ENCODE measurements at places on chromosomes 2 and 18.

- DNase-seq: no peak
These were observed 92.2 kb upstream of the DSEL start for GRCh38 chr18:67608615-67609273.

DNA sequence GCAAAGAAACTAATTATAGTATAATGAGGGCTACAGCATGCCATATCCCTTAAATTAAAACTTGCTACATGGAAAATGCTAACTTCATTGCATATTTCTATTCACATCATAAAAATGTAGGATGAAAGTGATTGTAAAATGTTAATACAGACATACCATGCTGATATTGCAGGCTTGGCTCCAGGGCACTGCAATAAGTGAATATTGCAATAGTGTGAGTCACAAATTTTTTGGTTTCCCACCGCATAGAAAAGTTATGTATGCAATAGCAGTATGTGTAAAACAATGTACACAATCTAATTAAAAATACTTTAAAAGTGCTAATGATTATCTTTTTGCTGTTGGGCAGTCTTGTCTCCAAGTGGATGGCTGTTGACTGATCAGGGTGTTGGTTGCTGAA, 162.1 kb downstream of the CD8B2 start:
- DNase-seq: no peak

DNA sequence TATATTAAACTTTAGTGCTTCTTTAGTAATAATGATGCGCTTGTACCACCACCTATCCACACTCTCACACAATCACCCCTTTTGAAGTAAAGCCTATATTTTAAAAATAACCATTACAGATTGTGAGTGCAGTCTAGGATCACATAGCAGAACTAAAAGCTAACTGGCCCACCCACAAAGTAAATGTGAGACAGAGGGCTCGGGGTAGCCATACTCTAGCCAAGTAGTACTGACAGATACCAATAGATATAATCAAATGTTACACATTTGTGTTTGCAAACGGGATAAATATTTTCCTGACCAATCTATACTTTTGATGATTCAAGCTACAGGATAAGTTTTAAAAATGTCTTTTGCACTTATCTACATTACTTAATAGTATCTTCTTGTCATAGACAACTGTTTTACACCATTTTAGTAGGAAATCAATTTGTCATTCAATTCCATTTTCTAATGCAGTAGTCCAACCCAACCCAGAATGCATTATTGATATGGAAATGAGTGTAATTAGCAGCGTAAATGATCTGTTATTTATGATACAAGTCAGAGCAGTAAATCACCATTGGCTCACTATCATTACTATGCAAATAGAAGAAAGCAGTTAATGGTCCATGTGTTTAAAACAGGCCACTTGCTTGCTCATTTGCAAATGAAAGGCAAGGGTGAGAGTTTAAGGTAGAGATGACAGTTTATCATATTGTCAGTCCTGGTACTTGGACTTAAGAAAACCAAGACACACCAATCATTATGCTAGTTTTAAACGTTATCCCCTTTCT, 111.8 kb downstream of the ERBB4 start:
- DNase-seq: no peak

DNA sequence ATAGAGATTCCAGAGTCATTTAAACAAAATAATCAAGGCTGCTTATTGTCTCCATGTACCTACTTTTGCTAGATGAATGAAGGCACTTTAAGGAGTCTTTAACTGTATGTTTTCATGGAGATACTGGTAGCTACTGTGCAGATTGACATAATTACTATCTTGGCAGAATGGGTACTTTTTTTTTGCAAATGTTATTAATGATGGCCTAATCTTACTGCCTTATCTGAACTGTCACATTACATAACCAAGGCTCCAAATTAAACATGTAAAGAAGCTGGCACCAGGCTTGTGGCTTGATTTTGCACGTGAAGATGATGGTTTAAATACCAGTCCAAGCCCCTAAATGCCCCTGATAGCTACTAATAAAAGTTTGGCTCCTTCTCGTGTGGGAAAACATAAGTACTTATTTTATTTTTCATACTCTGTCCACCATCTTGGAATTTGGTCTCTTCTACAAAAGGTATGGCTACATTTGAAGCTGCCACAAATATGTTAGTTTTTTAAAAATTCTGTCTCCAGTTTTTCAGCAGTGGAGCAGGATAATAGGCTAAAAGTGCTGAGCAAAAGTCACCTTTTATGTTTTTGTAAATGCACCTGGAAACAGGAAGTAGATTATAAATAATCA, 4.1 kb downstream of the TRIB2 start:
- no peak for DNase-seq

GRCh38 chr2:99420751-99421299, 69.0 kb downstream of the REV1 start:
- no peak for DNase-seq

- no peak for DNase-seq
These were observed 158.3 kb downstream of the PRPF40A start for GRCh38 chr2:152559008-152559407.

- no peak for DNase-seq
These were observed 407.6 kb downstream of the TGIF1 start for GRCh38 chr18:3857544-3857943.

DNA sequence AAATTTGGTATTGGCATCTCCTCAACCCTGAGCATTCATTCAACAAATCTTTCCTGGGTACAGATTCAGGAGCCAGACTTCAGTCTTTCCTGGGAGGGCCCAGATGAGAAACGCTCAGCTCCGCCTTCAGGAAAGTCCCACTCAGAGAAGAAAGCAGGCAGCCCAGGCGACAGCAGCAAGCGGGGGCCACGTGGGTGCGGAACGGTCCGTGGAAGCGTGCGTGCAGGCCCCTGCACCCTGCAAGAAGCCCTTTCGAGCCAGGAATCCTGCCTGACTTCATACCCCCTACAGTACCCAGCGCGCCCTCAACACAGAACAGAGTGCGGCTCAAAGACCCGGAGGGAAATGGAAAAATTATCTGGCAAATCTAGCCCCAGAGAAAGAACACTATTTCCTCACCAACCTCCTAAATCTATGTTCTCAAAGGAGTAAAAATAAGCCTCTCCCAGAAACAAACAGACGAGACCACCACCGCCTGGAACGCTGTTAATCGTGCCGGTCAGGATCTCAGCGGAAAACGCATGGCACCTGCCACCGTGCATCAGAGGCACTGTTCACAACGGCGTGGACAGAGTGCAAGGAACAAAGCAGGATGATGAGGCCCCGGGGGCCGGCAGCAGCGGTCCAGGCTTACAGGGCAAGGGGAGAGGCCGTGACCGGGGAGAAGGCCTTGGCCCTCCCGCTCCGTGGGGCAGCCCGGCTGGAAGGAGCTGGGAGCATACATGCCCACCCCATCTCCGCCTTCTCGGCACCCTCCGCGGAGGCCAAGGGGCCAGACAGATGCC, 318.3 kb downstream of the EIPR1 start:
- DNase-seq: no peak

- DNase-seq: no peak
These were observed 1.4 kb downstream of the C2orf81 start for GRCh38 chr2:74420006-74420405.

DNA sequence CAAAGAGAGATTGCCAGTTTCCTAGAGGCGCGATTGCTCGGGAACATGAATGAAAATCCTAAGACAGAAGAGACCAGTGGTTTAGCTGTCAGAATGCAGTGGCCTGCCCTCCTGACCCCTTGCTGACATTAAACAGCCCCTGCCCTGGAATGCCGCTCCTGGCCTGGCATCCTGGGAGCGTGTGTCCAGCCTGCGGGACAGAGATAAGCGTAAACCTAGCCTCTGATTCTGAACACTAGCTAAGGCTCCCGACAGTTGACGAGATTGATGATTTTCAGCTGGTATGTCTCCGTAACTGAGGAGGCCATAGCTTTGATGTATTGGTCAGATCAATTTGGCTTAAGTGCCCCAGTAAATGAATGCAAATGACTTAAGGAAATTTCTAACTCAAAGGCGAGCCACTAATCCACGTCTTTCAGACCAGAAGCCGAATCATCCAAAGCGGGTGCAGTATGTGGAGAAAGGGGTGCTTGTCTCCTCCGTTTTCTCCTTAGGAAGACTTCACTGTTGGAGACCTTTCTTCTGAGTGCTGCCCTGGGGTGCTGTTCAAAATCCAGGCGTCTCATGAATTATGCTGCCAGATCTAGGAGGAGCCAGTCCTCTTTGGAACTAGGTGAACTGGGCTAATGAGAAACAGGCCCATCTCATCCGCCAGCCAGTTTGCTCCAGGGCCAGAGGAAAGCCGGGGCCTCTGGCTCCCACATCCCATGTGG, 142.5 kb upstream of the L3MBTL4 start:
- DNase-seq: no peak

DNA sequence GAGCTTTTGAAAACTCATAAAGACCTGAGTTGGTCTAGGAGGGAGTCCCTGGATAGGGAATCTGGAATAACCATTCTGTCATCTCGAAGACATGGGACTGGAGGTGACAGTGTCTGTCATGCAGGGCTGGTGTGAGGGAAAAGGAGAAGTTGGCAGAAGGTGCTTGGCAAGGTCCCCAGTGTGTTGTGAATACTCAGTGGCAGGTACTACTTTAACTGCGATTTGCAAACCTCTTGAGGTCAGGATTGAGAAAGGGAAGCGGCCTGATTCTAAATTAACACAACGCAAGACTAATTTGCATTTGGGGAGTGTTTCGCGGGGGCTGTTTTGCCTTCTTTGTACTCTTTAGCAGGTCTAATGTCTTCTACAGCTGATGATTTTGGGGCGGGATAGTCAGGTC, 77.0 kb upstream of the TMEM200C start:
- no peak for DNase-seq

GRCh38 chr18:13269013-13269280, 50.4 kb downstream of the LDLRAD4 start:
- no peak for DNase-seq

DNA sequence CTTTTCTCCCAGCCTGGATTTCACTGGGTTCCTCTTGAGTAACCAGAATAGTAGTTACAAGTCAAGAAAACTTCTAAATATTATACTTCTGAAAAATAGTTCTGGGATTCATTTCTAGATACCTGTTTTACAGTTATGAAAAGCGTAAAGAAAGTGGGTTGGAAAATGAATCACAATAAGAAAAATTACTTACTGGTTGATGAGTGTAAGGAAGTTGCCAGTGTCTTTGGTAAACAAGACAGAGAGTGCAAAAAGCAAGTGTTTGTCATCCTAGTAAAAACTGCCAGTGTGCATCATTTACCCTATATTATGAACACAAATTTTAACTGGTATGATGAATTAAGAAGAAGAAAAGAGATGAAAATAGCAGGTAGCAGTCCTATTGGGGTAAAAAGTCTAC, 88.9 kb downstream of the R3HDM1 start:
- no peak for DNase-seq

- no peak for DNase-seq
These were observed 144.6 kb downstream of the AKAIN1 start for GRCh38 chr18:5052491-5052890.

- DNase-seq: no peak
These were observed 234.3 kb downstream of the AGAP1 start for GRCh38 chr2:235727891-235728799.

DNA sequence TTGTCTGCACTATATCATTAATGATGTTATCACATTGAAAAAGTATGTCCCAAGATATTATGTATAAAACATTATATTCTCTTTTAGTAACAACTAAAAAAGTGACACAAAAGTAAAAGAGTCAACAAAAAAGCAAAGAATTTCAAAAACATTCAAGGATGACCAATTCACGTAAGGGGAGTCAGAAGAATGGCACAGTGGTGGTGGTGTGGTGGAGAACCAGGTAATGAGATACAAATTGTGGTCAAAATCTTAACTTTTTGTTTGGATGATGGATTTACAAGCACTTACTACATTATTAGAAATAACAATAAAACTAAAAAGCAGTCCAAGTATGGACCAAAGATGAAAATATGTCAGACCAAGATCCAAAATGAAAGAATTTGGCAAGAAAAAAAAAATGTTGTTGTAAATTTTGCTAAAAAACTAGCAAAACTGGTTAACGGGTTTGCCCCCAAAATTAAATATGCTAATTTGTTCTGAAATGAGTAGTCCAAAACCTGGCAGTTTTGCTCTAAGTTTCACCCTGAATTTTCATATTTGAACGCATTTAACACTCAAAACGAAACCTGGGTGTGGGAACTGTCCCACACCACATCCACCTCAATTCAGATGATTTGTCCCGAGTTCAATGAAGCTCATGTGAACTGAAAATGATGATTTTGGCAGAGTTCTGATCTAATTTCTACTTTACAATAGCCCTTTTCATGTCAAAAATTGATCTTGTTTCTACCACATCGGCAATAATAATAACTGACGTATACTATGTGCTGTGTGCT, 135.8 kb downstream of the IKZF2 start:
- DNase-seq: no peak

- no peak for DNase-seq
These were observed 38.2 kb upstream of the CNGA3 start for GRCh38 chr2:98308068-98308467.

- DNase-seq: no peak
These were observed 41.1 kb upstream of the NPAS2 start for GRCh38 chr2:100778637-100779450.

DNA sequence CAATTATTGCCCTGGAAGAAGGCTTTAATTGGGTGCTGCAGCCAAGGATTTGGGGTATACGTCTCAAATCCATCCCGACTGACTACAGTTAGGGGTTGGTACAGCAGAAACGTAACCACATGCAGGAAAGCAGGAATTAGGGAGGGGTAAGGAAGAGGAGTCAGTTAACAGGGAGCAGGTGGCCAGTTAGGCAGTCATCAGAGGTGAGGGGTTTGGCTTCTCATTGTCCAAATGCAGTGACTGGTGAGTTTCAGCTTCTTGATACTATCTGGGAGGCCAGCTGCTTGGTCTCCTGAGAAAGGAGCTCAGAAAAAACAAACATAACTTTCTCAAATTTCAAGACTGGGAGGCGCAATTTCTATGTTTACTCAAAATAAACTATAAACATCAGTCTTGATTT, 38.8 kb upstream of the UBE2F start:
- no peak for DNase-seq

DNA sequence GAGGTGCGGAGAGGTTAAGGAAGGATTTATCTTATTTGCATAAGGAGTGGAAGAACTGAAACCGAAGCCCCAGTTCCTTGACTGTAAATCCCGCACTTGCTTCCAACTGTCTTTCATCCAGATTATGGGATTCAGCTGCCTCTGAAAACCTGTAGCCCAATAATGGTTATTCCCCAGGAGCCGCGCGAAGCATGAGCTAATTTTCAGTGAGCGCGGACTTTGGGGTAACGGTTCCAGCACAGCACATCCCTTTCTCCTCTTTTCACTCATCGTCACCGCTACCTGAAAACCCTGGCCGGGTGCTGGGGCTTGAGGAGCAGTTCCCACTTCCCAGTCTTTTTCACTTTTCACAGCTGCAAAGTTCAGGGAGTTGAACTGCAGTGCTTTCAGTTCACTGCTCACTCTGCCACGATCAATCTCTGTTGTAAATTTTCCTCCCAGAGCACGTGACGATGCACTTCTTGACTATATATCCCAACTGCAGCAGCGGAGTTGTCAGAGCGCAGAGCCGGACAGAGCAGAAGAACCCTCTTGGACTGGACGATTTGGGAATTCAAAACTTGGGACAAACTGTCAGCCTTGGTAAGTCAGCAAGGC, at the start of gene KCNE4:
Gene KCNE4 (plus strand): TSS at position 498 of the 597 bp plus-strand sequence. CDS start 641 bp downstream, outside the sequence.
- no peak for DNase-seq

- no peak for DNase-seq
These were observed 4.4 kb upstream of the PARD6G start for GRCh38 chr18:80251700-80252099.

GRCh38 chr2:19207452-19207851, 151.0 kb downstream of the OSR1 start:
- DNase-seq: no peak

Measured in NCI-H1417 treated with DMSO at 0.1 percent for 48 hours (cell line).